CD4-positive, alpha-beta T cell treated with Interleukin-21 for 1 hour (primary cell): ENCODE measurements at places on chromosomes 4 and X.

GRCh38 chr4:173005912-173006633, 162.5 kb upstream of the GALNT7 start:
- DNase-seq, result no peak

DNA sequence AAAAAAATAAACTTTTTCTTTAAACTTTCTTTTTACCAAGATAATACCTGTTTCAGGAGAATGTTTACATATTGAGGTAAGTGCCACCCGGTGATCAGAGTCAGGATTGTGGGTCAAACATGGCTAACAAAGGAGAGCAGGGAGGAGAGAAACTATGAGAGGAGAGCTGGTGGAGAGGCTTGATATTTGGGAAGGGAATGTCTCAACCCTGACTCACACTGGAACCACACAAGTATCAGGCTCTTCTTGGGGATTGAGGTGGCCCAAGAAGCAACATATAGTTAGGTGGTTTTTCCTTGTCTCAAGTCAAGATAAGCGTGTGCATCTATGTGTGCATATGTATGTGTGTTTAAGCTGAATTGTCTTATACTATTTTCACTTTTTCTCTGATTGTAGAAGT, 6.7 kb downstream of the TCEAL1 start:
- DNase-seq, result no peak

- no peak for DNase-seq
Observed at GRCh38 chrX:132877954-132878536, 80.4 kb downstream of the HS6ST2 start.

- DNase-seq, result no peak
Observed at GRCh38 chr4:114249561-114249960, 270.1 kb upstream of the ARSJ start.

DNA sequence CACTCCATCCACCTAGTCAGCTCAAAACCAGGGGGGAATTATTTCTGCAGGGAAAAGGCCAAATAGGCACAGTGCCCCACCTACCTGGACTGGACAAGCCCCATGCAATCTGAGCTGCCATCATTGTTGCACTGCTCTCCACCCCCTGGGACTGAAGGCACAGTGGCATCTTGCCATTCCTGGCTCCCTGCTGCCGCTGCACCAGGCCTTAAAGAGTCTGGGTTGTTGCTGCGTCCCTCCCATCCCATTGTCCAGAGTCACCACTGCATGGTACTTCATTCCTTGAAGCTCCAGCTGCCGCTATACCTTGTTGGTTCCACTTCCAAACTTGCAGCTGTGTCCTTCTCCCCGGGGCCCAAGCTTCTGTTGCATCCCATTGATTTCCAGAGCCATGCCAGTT, 629.7 kb downstream of the STIM2 start:
- no peak for DNase-seq

DNA sequence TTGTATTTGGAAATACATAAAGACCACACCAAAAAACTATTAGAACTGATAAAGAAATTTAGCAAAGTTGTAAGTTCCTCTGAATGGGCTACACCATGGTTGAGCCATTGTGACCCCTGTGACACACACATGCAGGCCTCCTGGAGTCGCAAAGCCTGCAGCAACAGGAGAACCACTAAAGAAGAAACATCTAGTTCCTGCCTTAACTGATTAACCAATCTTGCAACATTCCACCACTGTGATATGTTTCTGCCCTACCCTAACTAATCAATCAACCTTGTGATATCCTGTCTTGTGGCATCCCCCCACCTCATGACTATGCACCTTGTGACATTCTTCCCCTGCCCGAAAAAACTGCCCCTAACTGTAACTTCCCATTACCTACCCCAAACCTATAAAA, 401.8 kb downstream of the PRDM5 start:
- no peak for DNase-seq

DNA sequence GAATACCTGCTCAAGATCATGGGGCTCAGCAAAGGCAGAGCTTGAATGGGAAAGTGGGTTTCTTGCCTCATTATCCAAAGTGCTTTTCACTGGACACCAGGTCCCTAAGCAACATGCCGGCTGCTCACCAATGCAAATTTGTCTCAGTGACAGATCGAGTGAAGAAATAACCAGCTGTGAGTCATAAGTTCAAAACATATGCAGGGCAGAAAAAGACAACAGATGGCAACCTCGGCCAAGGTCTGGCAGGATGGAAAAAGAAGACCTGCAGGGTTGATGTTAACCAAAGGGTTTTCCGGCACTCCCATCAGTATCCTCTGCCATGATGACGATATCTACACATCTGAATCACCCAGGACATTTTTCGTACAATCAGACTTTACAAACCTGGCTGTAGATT, 124.1 kb downstream of the AFAP1 start:
- no peak for DNase-seq

- no peak for DNase-seq
Observed at GRCh38 chrX:21004835-21005234, 369.4 kb upstream of the CNKSR2 start.

- DNase-seq, result no peak
Observed at GRCh38 chr4:156957556-156957955, 14.0 kb downstream of the PDGFC start.

DNA sequence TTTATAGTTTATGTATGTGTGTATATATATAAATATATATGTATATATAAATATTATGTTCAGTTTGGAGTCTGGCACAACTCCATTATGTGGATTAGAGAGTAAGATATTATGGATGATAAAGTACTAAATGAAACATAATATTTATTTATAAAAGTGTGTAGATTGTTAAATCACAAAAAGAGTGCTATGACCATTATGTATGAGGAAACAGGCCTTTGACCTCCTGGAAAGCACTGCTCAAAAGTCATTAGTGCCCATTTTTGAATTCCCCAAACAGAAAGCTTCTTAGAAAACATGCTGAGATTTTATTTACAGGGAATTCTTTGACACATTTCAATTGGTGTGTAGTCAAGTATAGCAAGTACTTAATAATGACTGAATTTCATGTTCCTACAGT, 391.2 kb downstream of the UNC5C start:
- no peak for DNase-seq

DNA sequence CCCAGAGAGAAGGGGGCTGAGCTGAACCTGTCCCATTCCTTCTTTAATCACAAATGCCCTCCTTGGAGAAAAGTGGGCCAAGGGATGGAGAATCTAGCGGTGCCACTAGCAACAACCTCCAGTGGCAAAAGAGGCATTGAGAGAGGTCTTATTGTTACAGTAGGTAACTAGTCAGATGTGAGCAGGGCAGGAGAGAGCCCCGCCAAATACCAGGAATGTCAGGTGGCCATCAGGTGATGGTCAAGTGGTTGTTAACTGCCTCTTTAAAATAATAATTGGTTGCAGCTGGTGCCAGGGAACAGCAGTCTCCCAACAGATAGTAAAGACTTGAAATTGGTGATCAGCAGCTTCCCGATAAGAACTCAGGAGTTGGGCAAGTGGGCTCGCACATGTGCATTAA, 116.1 kb downstream of the EVC2 start:
- no peak for DNase-seq

GRCh38 chr4:53937918-53938317, 126.5 kb downstream of the CHIC2 start:
- DNase-seq, result no peak

DNA sequence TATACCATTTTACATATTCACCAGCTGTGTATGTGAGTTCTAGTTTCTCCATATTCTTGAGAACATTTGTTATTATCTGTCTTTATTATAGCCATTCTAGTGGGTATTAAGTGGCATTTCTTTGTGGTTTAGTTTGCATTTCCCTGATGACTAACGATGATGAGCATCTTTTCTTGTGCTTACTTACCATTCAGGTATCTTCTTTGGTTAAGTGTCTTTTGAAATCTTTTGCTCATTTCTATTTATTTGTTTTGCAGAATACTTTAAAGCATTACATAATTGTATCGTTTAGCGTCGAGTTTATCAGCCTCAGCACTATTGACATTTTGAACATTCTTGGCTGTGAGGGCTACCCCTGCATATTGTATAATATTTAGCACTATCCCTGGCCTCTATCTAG, 85.4 kb downstream of the FRMPD4 start:
- no peak for DNase-seq

DNA sequence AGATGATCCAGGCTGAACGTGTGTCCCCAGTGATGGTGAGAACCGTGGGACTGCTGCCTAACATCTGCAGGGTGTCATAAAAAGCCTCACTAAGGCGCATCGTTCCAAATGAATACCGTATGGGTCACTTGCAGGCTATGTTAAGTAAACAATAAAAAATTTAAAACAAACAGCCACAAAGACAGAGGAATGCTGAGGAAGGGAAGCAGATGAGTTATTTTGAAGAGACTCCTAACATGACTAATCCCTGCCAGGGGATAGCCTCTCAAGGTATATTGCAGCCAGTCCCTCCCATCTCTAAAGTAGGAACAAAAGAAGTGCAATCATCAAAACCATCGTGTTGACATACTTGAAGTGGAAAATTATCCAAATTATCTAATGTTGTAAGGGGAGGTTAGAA, 83.8 kb downstream of the UNC5C start:
- DNase-seq, result no peak

GRCh38 chrX:20132666-20133065, 9.0 kb downstream of the EIF1AX start:
- no peak for DNase-seq

DNA sequence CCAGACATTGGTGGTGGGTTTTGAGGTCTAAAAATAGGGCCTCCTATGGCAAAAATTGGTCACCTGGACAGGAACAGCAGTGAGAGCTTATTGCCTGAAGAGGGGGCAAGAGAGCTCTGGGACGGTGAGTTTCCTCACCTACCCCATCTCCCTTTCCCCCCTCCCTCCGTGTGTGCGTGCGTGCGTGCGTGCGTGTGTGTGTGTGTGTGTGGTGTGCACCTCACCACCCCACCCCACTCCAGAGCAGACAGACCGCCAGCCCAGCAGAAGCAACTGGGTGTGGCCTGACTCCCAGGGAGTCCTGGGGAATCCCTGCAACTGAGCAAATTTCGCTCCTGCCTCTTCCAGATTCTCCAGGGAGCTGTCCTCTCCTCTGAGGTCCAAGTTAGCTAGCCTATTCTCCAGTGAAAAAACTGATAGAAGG, 44.7 kb downstream of the PRPS1 start:
- peak; percentile 90 for DNase-seq
